Stimulated activated CD4-positive, alpha-beta T cell treated with anti-CD3 and anti-CD28 coated beads, Interleukin-2, amount 100 ng/mL, for 24 hours (primary cell): ENCODE measurements at places on chromosomes 4 and X.

- DNase-seq, result no peak
Observed at GRCh38 chr4:24686866-24687692, 102.7 kb upstream of the DHX15 start.

DNA sequence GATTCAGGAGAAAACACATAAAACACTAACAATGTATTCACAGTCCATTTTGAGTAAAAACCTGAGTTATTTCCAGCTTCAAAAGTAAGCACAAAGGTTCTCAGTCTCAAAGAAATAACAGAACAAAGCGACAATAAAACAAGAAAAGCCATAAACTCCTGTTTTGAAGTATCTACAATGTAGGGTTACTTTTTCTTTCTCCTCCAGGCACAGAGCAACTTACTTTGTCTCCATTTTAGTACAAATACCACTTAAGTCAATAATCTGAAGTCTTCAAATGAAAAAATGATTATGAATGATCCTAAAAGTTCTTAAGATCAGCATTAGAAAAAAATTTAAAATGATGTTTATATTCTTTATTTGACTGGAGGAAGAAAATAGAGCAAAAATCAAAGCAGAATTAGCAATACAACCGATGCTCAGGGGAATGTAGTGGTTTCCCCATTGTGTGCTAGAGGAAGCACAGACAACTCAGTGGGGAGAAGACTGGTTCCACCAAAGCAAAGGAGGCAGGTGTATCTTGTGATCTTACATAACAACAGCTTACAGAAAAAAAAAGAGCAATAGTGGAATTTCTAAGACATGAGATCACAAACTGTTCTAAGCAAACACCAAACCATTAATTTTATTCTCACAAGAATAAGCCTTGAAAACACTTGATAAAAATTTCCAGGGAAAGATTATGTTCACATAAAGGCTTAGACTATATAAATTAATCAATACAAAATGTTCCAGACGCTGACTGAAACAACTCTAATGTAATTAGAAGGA is 35.1 kb downstream of the EPHA5 start:
- DNase-seq, result no peak

- no peak for DNase-seq
Observed at GRCh38 chr4:8528713-8529112, 51.5 kb upstream of the GPR78 start.

DNA sequence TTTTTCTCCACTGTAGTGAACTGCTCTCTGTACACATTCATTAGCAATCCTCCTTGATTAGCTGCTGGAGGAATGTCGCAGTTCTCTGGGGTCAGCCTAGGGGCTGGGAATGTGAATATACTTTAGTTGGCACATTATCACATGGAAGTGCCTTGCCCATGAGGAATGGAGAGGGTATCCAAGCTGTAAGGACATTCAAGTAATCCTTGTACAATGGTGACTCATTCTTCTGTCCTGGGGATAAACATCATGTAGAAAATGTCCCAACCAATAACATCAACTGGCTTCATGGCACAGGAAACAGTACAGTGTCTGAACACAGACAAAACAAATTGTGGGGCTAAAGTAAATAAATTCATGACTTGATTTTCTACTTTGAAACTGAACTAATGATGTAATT is 147.1 kb downstream of the GLRA2 start:
- no peak for DNase-seq

- DNase-seq, result no peak
Observed at GRCh38 chrX:134631426-134632346, 26.6 kb downstream of the PLAC1 start.

GRCh38 chr4:176818531-176818930 is 25.8 kb upstream of the VEGFC start:
- no peak for DNase-seq

GRCh38 chrX:124994404-124994803 is 325.3 kb upstream of the TEX13C start:
- no peak for DNase-seq

GRCh38 chrX:52270453-52271116 is 85.9 kb downstream of the MAGED4 start:
- no peak for DNase-seq

DNA sequence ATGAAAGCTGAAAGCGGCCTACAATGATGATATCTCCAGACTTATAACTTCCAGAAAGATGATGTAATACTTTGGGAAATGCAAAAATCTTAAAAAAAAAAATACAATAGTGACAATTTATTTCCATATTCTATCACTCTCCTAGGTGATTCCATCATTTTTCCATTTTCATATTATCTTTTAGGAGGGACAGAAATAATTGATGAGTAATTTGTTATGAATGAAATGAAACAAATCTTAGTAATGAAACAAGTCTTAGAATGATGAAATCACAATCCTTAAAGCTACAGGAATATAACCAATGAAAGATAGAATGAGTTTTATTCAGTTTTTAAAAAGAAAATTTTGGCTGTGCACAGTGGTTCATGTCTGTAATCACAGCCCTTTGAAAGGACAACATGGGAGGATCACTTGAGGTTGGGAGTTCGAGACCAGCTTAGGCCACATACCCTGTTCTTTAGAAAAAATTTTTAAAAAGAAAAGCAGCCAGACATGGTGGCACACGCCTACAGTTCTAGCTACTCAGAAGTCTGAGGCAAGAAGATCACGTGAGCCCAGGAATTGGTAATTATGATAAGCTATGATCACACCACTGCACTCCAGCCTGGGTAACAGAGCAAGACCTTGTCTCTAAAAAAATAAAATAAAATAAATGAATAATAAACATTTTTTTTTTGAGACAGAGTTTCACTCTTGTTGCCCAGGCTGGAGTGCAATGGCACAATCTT is 21.7 kb downstream of the CLOCK start:
- no peak for DNase-seq

DNA sequence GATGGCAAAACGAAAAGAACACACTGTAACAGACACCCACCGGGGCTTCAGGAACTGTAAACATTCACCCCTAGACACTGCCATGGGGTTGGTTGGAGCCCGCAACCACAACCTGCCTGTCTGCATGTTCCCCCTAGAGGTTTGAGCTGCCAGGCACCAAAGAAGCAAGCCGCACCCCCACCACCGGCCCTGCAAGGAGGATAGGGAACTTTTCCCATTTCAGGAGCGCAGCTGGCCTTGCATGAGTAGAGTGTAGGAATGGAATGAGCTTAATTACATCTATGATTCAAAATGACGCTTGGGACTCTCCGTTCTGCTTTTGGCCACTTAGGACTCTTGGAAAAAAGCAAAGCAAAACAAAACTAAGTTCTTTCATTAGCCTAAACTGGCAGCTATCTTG is 243.6 kb upstream of the CTSO start:
- no peak for DNase-seq

DNA sequence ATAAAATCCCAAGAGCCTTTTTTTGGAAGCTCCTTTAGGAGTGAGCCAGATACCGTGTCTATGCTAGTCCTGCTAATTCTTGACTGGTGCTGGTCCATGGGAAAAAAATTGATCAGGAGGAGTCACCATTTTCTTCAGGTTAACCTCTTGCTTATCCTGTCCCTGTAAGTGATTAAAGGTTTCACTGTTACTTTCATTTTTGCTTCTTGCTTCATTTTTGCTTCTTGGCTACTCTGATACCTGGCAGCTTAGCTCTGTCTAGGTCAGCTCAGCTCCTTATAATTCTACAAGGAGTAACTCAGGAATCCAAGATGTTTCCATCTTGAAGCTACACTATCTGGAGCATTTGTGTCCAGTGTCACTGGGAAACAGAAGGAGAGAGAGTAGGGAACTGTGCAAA is 45.7 kb downstream of the AFM start:
- no peak for DNase-seq

DNA sequence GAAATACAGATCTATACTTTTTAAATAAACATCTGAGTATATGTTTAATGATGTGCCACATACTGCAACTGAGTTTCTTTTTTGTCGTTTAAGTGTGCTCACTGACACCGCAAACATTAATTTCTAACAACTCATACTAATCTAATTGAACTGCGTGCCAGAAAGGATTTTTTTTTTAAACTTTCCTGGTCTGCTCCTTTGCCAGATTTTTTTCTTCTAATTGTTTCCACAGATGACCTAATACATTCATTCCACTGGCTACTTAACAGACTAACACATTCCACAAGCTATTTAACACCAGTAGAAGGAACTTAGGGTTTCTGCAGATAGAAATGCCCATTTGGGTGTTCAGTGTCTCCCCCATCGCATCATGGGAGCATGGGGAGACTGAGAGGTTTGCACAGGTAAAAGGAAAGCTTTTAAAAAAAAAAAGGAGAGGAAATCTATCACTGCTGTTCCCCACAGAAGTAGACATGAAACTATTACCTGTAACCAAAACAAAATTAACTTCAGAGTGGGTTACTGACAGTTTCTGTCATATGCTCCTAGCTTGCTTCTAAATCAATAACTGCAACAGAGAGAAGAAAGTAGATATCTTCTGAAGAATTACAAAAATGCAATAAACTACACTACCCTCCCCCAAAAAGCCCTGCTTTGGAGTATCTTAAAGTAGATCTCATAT is 31.6 kb downstream of the SH3KBP1 start:
- DNase-seq, result no peak

DNA sequence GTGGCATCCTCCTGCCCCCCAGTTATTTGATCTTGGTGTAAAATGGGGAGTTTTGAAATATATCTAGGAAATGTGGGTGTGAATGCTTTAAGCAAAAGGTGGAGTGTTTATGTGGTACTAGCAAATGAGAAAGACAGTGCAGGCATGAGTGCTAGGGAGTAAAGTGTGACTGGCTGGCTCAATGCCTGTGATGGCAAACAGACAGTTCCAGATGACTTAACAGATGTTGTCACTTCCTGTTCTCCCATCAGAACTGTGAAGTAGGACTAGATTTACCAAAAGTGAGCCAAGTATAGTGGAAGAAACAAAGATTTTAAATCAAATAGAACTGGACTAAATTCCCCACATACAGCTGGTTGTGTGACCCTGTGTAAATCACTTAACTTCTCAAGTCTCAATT is 8.4 kb upstream of the AMOT start:
- no peak for DNase-seq

GRCh38 chr4:119139311-119139710 is 3.7 kb downstream of the MYOZ2 start:
- DNase-seq, result no peak

GRCh38 chr4:60759518-60760245 is 440.4 kb upstream of the ADGRL3 start:
- DNase-seq, result no peak

DNA sequence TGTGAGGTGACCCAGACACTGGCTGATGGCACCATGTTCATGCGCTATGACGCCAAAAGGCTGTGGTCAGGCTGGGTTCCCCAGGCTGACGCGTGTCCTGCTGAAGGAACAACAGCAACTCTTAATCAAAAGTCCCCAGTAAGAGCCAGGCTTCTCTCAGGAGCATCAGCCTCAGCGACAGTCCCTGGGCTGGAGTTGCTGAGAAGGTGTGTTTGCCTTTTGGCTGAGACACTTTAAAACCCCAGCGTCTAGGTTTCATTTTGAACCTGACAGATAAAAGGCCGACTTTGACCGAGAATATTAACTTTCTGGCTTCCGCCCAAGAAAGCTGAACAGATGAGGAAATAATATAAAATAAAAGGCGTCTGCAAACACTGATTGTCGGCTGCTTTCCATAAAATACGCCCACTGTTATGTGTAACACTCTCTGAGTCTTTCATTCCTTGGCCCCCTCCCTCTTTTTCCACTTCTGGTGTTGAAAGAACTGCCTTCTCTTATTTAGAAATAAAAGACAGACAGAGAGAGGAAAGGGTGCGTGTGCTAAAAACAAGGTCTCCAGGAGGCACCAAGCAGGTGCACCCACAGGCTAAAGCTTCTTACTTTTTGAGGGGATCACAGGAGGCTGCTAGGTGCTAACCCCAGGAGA is 373.6 kb downstream of the MID1IP1 start:
- DNase-seq, result peak; percentile 32
